ENCODE measurements at places on chromosomes 7 and 10.

- DNase-seq: no peak
Observed at GRCh38 chr10:93147281-93147680, 73.6 kb downstream of the CYP26A1 start.

DNA sequence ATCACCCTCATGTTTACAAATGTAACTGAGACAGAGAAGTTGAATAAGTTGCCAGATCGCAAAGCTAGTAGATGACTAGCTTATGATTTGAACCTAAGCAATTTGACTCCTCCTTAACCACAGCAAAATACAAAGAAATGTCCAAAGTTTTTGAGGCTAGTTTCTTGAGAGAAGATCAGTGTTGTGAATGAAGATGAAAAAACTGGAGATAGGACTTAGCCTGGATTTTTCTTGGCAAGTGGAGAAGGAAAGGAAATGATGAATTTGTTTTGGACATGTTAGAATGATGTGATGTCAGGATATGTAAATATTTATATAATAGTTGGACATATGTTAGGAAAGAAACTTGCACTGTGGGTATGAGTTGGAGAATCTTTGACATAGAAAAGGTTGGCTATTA, 149.8 kb downstream of the LSMEM1 start:
- DNase-seq: no peak

- no peak for DNase-seq
Observed at GRCh38 chr7:106270122-106270977, 14.4 kb downstream of the NAMPT start.

- DNase-seq: no peak
Observed at GRCh38 chr10:123140983-123141390, 5.2 kb downstream of the HMX3 start.

DNA sequence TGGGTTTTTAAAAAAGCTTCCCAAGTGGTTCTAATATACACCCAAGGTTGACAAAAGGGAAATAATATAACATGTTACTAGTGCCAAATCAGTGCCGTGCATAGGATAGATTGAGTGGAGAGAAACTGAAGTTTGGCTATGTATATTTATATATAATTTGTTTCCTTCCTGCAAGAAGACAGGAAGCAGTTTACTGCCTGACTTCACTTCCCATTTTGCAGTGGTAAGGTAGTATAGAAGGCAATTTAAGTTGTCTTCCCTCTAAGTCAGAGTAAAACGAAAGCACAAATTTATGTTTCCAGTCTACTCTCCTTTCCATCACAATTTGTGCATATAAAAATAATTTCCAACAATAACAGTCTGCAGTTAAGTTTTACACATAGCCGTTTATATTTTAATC, 3.4 kb upstream of the HYCC1 start:
- no peak for DNase-seq

DNA sequence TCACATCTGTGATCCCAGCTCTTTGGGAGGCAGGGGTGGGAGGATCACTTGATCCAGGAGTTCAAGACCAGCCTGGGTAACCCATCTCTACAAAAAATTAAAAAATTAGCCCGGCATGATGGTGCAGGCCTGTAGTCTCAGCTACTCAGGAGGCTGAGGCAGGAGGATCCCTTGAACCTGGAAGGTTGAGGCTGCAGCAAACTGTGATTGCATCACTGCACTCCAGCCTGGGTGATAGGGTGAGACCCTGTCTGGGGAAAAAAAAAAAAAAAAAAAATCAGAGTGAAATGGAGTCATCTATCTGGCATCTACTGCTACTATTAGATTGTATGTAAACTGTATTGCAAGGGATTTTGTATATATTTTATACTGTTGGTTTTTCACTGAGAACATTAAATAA, 59.1 kb downstream of the KMT2E start:
- no peak for DNase-seq

DNA sequence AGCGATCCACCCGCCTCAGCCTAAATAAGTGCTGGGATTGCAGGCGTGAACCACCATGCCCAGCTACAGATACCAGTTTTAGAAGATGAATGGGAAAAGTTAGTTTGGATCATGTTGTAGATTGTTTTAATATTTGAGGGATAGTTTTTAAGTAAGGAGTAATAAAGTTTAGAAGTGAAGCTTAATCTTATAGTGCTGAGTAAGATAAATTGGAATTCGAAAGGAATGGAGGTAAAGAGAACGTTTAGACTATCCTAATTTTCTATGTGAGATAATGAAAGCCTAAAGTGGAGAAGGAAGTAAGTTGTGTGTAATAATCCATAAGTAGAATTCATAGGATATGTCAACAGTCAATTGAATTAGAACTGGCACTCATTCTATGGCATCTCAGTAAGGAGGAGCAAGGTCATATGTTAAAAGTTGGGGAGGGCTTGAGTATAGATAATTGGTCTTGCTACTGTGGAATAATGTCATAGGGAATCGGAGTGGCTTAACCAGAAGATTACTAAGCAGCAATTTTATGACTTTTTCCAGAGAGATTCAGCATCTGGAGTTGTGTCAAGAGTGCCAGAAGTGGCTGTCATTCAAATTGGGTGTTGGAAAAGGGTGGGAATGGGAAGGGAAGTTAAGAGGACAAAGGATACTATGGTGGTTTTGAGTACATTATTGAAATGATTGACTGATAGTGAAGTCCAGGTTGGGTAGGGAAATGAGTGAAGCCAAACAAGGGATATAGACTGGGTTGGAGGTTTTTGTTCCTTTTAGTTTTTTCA, 12.1 kb downstream of the TAX1BP1 start:
- DNase-seq: no peak

- DNase-seq: peak; percentile 51
Observed at GRCh38 chr7:108570146-108570755, 577 bp downstream of the DNAJB9 start.

- no peak for DNase-seq
Observed at GRCh38 chr7:122070834-122071233, 73.2 kb downstream of the AASS start.

DNA sequence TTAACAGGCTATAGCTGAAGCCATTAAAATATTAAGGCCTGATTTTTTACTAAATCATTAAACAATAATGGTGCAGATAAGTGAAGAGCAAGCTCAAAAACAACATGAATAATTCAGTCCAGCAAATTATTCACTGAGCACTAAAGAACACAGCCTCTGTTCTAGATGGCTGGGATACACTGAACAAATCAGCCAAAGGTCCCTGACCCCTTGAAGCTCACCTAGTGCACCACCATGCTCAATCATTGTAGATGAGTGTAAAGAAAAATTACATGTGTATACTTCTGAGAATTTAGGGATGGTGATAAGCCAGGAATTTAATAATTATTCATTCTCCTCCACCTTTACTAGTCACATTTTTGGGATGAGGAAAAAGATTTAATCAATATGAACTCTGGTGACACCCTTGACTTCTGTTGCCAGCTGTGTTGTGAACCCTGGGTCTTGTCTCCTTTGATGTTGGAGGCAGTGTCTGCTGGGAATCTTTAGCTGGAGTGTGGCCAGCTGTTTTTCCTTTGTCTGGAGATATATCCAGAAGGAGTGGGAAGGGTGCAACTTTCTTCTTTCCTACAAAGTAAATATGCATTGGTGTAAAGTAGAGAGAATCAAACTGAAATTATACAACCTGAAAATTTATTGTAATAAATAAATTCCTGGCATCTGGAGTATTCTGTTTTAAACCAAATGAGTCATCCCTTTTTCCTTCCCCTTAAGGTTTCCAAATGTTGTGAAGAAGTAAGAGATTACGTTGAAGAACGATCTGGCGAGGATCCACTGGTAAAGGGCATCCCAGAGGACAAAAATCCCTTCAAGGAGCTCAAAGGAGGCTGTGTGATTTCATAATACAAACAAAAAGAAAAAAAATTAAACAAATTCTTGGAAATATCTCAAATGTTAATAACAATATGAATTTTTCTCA, 4.0 kb downstream of the GNGT1 start:
- no peak for DNase-seq

DNA sequence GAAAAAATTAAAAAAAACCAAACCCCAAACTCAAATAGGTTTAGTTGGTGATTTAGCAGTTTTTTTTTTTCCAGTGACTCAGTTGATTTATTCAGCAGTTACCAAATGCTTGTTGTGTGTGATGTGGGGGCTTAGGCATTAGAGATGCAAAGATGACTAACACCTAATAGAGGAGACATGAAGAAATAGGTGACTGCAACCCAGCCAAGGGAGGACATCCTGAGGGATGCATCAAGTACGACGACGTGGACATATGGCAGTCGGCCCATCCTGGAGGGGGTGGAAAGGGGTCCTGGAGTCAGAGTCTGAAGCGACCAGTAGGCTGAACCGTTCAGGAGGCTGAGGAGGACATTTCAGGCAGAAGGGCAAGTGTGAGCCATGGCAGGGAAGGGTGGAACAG, 35.5 kb downstream of the LRMDA start:
- no peak for DNase-seq

DNA sequence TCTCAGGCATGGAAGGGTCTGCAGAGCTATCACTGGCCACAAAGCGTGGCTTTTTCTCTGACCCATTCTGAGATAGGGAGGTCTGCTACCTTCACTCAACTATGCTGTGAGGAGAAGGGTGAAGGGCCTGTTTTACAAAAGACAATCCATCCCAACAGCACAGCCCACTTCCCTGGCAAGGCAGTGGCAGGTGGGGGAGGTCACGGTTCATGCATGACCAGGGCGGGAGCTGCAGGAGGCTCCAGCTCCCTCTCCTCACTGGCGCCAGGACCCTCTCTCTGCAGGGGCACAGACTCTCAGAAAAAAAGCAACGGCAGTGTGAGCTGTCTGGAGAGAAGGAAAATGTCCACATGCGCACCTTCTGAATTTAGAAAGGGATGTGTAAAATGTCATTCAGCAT, 28.5 kb downstream of the GRB10 start:
- no peak for DNase-seq

- DNase-seq: peak; percentile 62
Observed at GRCh38 chr7:100887516-100888290, 1.8 kb downstream of the UFSP1 start.

DNA sequence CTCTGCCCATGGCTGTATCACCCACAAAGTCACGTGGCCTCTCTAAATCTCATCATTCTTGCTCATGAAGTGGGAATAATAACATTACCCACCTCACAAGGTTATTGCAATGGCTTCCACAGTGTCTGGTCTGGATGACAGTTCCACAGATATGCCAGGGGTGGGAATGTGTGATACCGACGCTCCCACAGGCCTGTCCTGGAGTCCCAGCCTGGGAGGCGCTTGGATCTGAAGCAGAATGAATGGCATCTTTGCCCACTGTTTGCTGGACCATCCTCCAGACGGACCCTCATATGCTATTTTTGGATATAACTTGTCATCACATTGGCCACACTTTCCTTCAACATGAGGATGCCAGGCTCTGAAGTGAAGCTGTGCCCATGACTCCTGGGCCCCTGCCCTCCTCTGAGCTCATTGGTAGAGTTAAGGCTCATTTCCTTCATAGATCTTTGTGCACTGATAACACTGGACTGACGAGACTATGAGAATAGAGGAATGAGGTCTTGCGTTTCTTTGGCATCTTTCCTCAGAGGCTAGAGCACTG, 279.8 kb upstream of the ZNF32 start:
- no peak for DNase-seq

DNA sequence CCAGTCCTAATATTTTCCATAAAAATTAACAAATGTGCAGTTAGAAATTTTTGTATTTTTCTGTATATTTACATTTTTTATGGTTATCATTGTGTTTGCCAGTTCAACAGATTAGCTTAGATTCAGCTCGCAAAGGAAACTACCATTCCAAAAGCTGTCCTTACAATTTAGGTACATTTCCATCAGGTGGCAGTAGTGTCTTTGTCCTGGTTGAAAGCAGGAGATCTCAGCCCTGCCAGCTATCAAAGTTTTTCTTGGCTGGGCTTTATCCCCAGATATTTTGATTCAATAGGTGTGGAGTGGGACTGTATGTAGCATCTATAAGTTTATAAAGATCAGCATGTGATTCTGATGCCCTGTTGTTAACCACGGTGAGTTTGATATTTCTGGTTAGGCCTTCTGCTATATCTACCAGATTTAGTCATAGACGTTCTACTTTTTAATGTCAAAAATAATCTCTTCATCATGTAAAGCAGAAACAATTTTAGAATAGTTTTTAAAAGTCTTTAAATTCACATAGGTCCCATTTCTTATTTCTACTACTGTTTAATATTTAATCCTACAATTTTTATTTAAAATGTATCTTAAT, 15.5 kb upstream of the ICA1 start:
- DNase-seq: no peak

GRCh38 chr10:102352066-102352715, 43.3 kb upstream of the NFKB2 start:
- DNase-seq: peak; percentile 70
